GM06990 (cell line): ENCODE measurements at places on chromosomes 1 and 21.

- DNase-seq = peak; percentile 58
Observed at GRCh38 chr1:181514298-181515290, 31.3 kb downstream of the CACNA1E start.

DNA sequence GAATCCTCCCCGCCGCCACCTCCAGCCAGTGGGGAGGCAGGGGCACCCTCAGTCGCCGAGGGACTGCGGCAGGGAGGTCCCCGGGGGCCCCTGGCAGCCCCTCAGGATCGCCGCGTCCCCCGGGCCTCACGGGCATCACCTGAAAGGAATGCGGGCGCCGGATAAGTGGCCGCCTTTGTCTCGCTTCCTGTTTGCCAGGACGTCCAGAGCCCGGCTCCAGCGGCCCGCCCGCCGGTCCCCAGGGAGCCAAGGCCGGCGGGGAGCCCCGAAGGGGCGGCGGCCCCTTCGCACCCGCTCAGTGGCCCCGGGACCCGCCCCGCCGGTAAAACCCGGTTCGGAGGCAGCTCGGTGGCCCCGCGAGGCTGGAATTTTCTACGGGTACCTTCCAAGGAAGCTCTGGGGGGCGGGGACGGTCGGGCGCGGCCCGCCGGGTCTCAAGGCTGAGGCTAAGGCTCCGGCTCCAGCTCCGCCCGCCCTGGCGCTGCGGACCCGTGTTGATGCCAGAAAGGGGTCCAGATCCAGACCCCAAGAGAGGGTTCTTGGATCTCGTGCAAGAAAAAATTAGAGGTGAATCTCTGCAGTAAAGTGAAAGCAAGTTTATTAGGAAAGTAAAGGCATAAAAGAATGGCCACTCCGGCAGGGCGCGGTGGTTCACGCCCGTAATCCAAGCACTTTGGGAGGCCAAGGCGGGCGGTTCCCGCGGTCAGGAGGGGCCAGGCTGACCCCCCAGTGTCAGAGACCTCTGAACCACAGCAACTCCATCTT, 12.6 kb downstream of the TINAGL1 start:
- DNase-seq = no peak

- no peak for DNase-seq
Observed at GRCh38 chr1:42081475-42081874, 71.7 kb upstream of the GUCA2B start.

DNA sequence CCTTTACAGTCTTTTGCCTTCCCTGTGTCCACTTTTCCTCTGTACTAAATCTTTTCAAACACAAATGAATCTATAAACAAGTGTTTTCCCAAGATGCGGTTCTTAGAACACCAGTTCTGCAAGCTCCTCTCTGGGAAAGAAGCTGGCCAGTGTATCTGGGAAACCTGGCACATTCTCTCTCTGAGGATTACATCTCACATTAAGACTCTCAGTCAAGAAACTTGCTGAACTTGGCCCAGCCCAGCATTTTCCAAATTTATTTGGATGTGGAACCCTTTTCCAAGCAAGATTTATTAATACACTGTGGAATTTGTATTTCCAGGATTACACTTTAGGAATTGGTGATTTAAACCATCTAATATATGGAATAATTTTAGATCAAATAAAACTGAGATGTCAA, 105.7 kb downstream of the ZNF281 start:
- DNase-seq = no peak

DNA sequence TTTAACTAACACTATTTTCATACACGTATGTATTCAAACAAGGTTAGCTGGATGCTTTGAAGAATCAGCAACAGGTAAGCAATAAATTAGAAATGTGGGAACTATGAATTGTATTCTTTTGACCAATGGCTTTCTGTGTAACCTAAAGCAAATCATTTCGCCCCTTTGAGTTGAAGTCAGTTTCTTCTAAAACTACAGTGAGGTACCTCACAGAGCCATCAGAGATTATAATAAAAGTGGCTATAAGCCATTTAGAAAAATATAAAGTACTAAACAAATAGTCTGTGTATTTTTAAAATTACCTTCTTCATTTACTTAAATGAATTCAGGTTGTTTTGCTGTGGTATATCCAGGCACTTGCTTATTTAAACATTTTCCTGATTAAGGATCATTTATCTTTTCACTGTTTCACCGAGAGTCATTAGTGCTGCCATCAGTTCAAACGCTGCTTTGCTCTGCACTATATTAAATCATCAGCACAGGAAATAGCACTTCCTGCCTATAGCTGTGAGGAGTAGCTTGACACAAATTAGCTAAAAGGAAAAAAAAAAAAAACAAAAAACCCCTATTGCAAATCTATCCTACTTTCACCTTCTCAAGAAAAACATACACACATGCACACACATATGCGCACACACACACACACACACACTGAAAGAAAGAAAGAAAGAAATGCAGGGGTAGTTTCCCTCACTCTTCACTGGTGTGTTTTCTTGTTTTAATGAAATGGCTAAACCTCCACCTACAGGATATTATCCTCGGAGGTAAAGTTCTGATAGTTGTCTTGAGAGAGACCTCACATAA, 39.8 kb upstream of the C1orf105 start:
- DNase-seq = peak; percentile 67

- DNase-seq = peak; percentile 4
Observed at GRCh38 chr21:38679534-38679933, 126.2 kb upstream of the ETS2 start.

DNA sequence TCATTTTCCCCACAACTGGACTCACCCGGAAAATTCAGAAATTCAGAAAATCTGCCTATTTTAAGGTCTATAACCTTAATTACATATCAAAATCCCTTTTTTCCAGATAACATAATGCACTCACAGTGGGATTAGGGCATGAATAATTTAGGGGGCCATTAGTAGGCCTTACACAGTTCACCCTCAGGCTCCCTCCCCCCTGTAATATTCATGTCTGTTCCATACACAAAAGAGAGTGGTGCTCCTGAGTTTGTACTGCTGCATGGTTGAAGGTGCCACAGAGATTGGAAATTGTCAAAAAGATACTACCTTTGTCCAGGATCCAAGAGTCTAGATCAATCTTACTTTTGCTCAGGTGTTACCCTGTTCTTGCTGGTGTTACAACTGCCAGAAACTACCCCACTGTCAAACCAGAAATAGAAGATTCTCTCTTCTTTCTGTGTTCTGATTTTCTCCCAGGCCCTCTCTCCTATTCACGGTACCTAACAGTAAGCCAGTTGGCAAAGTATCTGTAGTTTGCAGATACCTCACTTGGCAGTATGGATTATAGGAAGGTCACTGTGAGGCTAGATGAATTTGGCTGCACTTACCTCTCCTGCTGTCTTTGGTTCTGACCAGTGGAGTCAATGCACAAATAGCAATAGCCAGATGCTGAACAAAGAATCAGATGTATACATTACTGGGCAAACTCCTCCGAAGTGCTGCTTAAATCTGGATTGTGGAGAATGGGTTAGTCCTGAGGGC, 53.2 kb downstream of the C1orf198 start:
- no peak for DNase-seq

DNA sequence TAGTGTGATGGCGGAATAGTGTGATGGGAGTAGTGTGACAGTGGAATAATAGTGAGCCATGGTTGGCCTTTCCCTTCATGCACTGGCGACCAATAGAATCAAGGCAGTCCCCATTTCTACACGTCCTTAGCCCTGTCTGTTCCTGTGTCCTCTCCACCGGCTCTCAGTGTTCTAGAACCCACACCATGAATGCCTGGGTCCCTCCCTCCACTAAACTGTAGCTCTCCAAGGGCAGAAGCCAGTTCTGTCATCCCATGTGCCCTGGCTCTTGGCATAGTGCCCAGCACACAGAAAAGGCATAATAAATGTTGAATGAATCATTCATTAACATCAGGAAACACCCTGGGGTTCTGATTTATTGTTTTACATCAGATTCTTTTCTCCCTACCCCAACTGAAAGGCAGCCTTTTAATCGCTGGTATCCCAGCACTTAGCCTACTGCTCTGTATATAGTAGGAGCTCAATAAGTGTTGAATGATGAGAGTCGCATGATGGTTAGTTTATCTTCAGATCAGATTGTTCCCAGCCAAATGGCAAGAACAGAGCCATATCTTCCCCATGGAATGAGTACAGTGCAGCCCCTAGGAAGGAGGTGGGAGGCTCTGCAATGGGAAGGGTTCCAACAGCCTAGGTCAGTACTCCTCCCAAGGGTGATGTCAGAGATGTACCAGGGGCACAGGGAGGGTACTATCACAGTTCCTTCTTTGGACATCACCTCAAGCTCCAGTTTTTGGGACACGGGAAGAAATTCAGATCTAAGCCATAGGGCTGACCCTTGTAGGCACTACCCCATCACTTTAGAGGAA, 325.7 kb downstream of the HHAT start:
- DNase-seq = no peak

DNA sequence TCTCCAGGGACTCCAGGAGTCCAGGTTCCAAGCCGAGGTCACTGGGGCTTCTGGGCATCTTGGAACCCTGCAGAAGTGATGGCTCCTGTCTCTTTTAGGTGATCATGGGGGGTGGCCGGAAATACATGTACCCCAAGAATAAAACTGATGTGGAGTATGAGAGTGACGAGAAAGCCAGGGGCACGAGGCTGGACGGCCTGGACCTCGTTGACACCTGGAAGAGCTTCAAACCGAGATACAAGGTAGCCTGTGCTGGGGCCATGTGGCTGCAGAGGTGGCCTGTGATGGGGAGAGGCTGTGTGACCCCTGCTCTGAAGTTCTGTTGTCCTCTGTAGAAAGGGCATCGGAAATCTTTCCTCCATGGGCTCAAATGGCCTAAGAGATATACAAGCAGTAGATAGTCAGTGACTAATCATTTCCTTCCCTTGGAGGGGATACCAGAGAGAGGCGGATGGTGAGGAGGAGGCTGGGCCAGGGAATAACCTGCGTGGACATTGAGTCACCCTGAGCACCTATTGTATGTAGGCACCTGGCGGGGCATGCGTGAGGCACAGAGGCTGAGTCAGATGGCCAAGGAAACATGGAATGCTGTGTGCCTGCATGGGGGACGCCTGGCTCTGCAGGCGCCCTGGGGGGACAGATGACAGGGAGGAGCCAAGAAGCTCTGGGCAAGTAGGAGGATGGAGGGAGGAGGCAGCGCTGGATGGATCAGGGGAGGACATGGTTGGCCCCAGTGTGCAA, 59.0 kb downstream of the ALPL start:
- DNase-seq = no peak

- DNase-seq = no peak
Observed at GRCh38 chr1:58468612-58469011, 77.9 kb downstream of the OMA1 start.

- DNase-seq = peak; percentile 59
Observed at GRCh38 chr1:219465212-219466093, 147.5 kb downstream of the ZC3H11B start.

DNA sequence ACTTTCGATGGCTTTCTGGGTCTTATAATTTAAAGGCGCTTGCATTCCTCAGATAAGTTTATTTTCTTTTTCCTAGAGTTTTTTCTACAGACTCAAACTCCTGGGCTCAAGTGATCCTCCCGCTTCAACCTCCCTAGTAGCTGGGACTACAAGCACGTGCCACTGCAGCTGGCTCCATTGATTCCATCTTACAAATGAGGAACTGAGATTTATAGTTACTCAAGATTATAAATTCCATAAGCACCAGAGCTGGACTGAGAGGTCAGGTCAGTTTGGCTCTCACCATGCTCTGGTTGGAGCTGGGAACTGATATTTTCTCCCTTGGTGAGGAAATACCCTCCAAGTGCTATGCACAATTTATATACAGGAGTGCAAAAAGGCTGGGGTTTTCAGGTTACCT, 13.4 kb upstream of the PRPF38B start:
- DNase-seq = no peak

GRCh38 chr1:153470707-153471106, 10.3 kb upstream of the S100A7 start:
- no peak for DNase-seq

DNA sequence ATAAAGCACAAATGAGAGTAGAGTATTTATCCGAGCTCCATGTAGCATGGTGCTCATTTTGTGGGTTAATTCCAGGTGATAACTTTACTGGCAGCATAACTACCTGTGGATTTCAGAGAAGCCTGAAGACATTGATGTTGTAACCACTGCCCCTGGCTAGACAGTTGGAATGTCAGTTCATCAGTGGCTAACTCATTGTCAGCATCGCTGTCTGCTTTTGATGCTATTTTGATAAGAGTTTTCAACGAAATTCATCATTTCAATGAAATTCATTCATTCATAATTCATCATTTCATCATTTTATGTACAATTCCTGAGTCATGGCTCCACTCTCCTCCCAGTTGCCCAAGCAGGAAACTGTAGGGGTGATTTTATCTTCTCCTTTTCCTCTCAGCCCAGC, 34.4 kb downstream of the HSD3B1 start:
- DNase-seq = no peak

- DNase-seq = no peak
Observed at GRCh38 chr21:35801391-35801790, 258.9 kb downstream of the SETD4 start.

- no peak for DNase-seq
Observed at GRCh38 chr1:29453502-29454240, 217.3 kb downstream of the PTPRU start.

DNA sequence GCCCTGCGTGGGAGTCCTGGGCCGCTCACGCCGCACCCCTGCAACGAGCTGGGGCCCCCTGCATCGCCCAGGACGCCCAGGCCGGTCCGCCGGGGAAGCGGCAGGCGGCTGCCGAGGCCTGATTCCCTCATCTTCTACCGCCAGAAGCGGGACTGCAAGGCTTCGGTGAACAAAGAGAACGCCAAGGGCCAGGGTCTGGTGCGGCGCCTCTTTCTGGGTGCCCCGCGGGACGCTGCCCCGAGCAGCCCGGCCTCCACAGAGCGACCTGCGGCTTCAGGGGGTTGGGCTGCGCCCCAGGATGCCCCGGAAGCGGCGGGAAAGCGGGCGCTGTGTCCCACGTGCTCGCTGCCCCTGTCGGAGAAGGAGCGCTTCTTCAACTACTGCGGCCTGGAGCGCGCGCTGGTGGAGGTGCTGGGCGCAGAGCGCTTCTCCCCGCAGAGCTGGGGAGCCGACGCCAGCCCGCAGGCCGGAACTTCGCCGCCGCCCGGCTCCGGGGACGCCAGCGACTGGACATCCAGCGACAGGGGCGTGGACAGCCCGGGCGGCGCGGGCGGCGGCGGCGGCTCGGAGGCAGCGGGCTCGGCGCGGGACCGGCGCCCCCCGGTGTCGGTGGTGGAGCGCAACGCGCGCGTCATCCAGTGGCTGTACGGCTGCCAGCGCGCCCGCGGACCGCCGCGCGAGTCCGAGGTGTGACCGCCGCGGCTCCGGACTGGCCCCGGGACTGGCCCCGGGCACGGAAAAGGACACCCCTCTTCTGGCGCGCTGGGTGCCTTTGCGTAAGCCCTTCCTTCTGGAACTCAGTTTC, 2.7 kb downstream of the FAM110D start:
- no peak for DNase-seq

GRCh38 chr21:35868005-35868868, 192.1 kb downstream of the SETD4 start:
- DNase-seq = no peak

- DNase-seq = no peak
Observed at GRCh38 chr1:108038653-108039236, 73.8 kb upstream of the VAV3 start.

- no peak for DNase-seq
Observed at GRCh38 chr1:3702990-3703728, 49.1 kb upstream of the CCDC27 start.
